ENCODE measurements at places on chromosomes 5 and 9. TPM values are rescaled to one million over a fixed set of nuclear protein-coding genes. Genes with fewer than 3 reads are reported as not detected.
A peak's percentile ranks its signal among the peaks of the same experiment; 100 is the strongest.

TRPM6 gene
- not detected for total RNA-seq

TUT7 gene
- total RNA-seq, result 15.4 TPM

NR2F1-AS1 gene
- total RNA-seq, result 0.85 TPM

ADAM19 gene
- total RNA-seq, result 0.85 TPM

HMCN2 gene
- total RNA-seq, result 8.5 TPM

OR1Q1 gene
- not detected for total RNA-seq

ARID3C gene
- not detected for total RNA-seq

- DNase-seq, result no peak
Measured at GRCh38 chr9:4182831-4183230, 117.0 kb downstream of the GLIS3 start.

GRCh38 chr5:109191153-109191558, 218.6 kb downstream of the PJA2 start:
- no peak for DNase-seq

- peak; percentile 2 for DNase-seq
Measured at GRCh38 chr9:133761641-133762248, 23.6 kb upstream of the SARDH start.

GRCh38 chr5:172059661-172060100, 53.2 kb upstream of the FBXW11 start:
- no peak for DNase-seq

DNA sequence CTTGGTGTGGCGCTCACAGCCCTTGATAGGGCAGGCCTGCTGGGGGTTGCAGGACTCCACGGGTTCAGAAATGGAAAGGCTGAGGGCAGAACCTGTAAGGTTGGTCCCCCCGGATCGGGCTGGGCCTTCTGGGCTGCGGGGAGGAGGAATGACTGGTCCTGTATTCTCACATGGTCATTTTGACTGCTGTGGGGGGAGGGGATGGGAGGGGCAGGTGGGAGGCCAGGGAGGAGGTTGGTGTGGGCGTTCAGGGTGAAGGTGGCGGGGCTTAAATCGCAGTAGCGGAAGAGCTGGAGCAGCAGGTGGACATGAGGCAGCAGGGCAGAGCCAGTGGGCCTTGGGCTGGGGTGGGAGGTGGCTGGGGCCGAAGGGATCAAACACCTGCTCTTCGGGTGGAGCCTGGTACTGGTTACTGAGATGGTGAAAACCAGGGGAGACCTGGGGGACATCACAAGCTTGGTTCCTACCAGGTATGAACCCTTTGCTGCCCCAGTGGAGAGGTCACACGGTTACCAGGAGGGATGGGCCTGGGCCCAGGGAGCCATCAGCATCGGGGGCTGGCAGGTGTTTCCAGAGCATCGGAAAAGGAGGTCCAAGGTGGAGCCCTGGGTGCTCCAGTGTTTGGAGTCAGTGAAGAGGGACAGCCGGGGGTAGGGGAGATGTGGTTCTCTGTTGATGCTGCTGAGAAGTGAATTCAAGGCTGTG, 1.8 kb downstream of the MRPS2 start:
- no peak for DNase-seq

GRCh38 chr5:155278532-155278931, 265.0 kb downstream of the KIF4B start:
- DNase-seq, result no peak

Data from gastrocnemius medialis (tissue), 4 donors.